Right atrium auricular region (tissue), 2 donors: ENCODE measurements at places on chromosomes 7 and 10.

GRCh38 chr7:4173615-4174014 is 508.5 kb upstream of the FOXK1 start:
- DNase-seq: no peak

DNA sequence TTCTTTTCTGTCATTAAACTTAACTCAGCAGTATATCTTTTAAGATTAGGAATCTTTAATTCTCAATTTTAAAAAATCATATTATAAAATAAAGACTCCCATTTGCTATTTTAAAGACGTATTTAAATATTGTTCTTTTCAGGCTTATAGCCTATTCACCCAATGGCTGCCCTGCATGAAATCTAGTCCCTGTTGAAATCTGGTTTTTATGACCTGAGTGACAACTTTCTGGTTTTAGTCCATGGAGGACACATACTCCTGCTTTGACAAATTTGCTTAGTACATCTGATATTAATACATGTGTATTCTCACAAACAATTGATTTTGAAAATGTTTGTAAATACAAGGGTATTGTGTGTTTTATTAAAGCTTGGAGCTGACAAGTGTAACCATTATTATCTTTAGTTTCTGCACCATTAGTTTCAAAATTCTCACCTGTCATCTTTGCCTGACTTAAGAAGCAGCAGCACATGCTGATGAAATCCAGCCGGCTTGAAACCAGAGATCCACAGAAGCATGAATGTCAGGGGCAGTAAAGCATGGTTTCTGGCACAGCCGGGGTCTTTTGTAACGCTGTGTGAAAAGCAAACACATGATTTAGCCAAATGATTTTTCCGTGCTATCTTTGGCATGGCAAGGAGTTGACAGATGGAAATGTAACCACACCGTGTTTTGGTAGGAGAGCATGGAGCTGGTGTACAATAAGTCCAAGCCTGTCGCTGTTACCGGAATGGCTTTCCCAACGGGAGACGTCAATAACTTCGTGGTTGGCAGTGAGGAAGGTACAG is 262.8 kb downstream of the DYNC1I1 start:
- DNase-seq: no peak

GRCh38 chr10:117047947-117048346 is 43.0 kb upstream of the SHTN1 start:
- no peak for DNase-seq

- DNase-seq: no peak
These were observed 61.4 kb upstream of the PPP1R3C start for GRCh38 chr10:91694170-91694794.

DNA sequence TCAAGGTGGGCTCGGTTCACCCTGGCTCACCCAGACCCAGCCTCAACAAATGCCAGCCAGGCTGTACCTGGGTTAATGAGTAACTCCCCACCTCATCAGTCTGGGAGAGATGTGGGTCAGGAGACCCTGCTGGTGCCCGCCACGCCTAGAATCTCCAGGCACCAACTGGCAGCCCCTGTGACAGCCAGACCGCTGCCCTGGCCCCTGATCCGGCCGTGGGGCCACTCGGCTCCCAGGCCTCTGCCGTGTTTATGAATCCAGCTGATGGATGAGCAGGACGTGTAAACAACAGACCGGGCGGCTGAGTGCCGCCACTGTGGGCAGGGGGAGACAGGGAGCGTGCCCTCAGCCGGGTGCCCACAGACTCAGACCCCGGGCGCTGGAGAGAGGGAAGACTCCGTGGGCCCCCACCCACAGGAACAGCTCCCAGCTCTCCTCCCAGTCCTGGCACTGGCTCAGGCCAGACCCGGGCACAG is 34.0 kb upstream of the PDGFA start:
- no peak for DNase-seq

DNA sequence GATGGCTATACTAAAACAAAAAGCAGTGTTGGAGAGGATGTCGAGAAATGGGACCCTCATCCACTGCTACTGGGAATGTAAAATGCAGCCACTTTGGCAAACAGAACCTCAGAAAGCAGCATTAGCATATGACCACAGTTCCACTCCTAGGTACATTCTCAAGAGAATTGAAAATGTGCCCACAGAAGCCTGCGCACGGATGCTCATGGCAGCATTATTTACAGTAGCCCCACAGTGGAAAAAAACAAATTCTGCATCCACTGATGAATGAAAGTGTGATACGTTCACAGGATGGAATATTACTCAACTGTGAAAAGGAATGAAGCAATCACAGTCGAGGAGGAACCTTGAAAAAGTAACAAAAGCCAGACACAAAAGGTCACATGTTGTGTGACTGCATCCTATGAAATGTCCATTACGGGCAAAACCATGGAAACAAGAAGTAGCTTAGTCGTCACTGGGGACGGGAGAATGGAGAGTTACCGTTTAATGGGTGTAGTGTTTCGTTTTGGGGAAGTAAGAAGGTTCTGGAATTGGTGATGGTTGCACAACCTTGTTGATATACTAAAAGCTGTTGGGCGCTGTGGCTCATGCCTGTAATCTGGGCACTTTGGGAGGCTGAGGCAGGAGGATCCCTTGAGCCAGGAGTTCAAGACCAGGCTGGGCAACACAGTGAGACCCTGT is 2.5 kb upstream of the UPK3B start:
- DNase-seq: no peak

DNA sequence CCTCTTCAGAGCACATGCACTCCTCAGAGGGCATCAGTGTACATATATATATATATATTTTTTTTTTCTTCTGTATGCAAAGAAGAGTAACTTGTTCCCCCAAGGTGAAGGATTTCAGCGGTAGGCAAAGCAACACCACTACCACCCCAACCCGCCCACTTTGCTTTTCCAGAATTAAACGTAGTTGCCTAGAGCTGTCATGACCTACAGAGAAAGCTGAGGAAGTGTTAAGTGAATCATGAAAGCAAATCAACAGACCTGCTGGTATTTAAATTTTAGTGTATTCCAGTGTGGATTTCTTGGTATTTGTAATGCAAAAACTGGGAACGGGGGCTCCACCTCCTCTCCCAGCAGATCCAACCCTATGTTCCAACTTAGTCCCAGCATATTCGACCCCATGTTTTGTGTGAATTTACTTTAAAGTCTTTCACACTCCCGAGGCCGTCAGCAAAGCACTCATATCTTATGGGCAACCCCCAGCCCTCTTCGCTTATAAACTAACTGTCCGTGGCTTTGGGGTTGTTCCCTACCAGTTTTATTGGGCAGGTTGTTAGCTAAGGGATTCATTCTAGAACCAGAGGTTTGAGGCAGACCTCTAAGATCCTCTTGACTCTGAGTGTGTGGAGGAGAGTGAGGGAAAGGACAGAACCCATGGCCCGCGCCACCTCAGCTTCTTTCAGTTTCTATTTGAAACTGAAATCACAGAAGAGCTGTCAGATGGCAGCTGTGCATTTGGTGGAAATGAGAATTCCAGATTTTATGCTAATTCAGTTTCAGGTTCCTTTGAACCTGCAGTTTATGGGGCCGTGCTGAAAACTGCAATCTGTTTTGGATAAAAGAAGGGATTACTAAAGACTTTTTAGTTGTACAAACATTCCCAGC is 450.2 kb upstream of the GALNT17 start:
- no peak for DNase-seq

- DNase-seq: no peak
These were observed 91.6 kb downstream of the UNCX start for GRCh38 chr7:1324028-1324900.
